ENCODE measurements at places on chromosomes 5 and 9.
A peak's percentile ranks its signal among the peaks of the same experiment; 100 is the strongest.

- no peak for DNase-seq
Measured at GRCh38 chr5:39341896-39342295, 22.4 kb downstream of the C9 start.

- no peak for DNase-seq
Measured at GRCh38 chr5:91401175-91401574, 18.1 kb upstream of the ARRDC3 start.

- DNase-seq: no peak
Measured at GRCh38 chr5:82295144-82295543, 17.0 kb upstream of the RPS23 start.

GRCh38 chr5:62284946-62285891 lies 20.8 kb upstream of the KIF2A start:
- no peak for DNase-seq

DNA sequence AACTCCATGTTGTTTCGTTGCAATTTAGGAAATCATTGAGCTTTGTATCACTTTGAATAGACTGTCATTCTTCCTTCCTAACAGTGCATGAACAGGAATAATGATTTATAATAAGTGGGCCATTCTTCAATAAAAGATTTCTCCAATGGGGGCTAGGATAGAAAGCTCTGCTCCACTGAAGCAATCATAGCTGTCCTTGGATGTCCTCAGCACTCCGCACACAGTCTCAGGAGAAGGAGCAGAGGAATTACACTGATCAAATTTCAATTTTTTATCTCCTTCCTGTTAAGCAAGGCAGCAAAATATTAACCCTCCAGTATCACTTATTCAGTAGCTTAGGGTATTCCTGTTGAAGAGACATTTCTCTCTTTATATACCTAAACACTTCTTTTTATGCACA lies 532.7 kb upstream of the ST8SIA4 start:
- DNase-seq: no peak

GRCh38 chr9:134026581-134026980 lies 1.3 kb downstream of the BRD3OS start:
- no peak for DNase-seq

DNA sequence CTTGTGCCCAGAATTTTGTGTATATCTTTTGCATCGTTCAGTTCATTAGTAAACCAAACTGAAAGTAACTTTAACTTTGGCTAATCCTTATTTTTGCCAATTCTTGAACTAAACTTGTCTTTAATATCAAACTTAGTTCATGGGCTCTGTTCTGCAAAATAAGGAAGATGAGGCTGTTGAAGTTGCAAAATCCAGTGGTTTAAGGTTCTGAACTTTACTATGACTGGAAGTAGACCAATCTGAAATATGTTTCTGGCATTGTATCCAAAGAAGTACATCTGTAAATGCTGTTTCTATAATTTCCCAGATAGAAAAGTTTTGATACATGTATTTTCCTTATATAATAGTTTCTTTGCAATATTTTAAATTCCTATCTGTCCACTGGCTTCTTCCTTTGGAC lies 238.1 kb downstream of the CETN3 start:
- no peak for DNase-seq

- DNase-seq: no peak
Measured at GRCh38 chr9:88065619-88066018, 72.7 kb downstream of the SPATA31C2 start.

DNA sequence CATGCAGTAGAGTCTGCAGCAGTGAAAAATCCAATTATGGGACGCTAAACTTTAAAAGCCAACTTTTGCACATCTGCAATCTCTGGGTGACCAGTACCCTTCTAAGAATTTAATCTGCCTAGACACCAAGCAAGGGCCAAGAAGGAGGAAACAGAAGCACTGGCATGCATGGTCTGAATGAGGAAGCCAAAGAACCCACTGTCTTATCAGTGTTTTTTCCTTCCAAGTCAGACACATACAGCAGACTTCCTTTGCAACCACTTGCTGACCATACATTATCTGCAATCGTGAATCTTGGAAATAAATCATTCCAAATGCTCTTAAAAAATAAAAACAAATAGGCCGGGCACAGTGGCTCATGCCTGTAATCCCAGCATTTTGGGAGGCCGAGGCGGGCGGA lies 65.9 kb downstream of the DEPDC1B start:
- no peak for DNase-seq

DNA sequence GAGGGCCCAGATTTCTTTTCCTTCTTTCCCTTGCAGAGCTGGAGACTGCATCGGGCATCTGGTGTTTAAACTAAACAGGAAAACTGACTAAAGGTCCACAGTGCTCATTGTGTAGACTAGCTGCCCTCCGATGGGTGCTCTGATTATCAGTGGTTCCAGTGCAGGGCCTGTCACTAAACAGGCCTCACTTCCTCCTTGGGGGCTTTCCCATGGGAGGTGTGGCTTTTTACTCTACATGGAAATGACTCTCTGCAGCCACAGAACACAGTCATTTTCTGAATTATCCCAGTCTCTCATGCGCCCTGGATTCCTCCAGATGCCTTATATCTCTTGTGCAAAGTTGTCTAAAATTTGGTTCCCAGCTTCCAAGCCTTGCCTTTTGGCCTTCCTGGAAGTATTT lies 199.2 kb downstream of the TRIO start:
- DNase-seq: no peak

DNA sequence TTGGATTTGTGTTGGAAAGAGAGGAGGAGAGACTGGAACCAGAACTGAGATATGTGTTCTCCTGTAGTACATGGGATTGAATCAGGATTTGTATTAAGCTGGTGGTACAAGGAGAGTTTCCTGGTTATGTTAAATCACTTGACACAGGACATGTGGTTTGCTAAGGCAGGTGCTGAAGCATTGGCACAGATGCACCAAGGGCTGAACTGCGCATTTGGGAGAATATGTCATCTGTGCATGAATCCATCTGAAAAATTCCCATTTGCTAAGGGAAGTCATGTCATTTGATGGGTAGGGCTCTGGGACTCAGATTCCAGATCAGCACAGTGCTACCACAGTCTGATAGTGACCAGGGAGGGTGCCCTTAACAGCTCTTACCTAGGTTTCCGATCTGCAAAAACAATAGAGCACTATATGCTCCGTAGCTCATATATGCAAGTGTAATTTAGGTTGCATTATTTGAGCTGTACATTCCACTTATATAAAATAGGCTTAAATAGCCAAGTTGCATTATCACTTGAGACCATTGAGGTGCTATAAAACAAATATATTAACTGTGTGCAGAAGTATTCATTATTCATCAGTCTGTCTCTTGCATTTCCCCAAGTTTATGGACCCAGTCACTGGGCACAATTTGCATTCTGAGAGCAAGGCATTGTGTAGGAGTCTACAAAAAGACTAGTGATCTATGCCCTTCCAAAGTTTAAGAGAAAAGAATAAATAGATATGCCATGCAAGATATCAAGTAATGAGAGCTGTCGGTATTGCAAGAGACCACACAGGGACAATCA lies 55.2 kb downstream of the ADAMTS16 start:
- DNase-seq: no peak

DNA sequence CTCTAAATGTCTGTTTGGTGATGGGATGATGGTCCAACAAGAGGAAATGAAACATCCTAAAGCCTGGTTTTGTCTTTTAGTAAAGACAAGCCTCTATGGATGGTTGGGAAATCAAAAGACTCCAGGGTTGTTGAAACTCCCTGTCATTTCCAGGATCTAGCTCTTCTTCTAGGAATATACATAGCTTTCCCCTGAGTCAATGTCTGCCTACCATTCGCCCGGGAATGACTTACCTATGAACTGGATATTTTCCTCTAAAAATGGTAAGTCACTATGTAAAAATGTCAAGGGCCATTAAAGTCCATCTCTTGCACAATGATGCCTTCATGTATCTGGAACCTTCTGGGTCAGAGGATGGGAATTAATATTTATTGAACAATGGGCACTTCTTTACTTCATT lies 11.1 kb upstream of the KIF12 start:
- DNase-seq: no peak

DNA sequence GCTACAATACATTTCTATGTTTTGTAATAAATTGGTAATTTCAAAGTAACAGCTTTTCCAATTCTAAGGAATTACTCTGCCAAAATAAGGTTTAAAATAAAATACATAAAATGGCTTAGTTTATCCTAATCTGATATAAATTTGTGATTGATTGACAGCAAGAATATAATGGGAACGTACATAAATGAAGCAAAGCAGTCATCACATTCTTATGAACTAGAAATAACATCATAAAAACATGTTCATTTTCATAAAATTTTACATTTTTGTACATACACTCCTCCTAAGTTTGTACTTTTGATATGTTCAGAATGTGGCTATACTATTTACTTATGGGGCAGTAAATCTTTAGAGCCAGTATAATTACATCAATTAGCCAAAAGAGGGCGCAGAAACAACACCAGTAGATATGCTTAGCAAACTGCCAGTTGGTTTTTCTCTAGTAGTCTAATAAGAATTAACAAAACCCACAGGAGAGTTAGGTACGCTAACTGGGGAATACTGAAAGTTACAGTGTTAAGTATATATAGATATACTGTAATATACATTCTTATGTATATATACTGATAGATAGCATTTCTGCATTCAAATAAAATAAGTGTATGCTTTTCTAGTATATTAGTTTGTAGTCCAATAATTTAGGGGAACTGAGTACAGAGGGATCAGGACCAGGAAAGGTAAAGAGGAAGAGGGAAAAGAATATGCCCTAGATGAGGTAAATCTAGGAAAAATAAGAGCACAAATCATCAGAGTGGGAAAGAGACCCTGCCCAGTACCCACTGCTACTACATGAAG lies 76.8 kb downstream of the ZDHHC21 start:
- peak; percentile 50 for DNase-seq

- no peak for DNase-seq
Measured at GRCh38 chr9:112142420-112142819, 32.7 kb downstream of the SUSD1 start.

- DNase-seq: no peak
Measured at GRCh38 chr9:134652291-134653225, 11.0 kb downstream of the COL5A1 start.

- DNase-seq: no peak
Measured at GRCh38 chr9:84122572-84122971, 142.0 kb downstream of the RMI1 start.

- no peak for DNase-seq
Measured at GRCh38 chr9:116516456-116516855, 170.6 kb upstream of the TRIM32 start.

DNA sequence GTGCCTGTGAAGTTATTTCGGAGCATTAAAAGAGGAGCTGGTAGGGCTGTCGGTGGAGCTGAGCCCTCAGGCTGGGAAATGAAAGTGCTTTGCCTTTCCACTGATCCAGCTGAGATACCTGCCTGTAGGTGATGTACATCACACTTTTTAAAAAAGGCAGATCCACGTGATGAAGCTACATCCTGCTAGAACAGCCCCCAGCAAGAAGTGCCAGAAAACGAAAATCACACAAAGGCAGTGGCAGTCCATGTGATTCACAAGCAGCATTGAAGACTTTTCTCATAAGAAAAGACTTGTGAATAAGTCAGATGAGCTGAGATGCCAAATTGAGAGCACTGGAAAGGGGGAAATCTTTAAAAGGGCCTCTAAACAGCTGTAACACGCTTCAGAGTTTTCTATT lies 765.1 kb downstream of the PTPRD start:
- no peak for DNase-seq

GRCh38 chr9:71928806-71929205 lies 17.4 kb downstream of the C9orf85 start:
- no peak for DNase-seq

DNA sequence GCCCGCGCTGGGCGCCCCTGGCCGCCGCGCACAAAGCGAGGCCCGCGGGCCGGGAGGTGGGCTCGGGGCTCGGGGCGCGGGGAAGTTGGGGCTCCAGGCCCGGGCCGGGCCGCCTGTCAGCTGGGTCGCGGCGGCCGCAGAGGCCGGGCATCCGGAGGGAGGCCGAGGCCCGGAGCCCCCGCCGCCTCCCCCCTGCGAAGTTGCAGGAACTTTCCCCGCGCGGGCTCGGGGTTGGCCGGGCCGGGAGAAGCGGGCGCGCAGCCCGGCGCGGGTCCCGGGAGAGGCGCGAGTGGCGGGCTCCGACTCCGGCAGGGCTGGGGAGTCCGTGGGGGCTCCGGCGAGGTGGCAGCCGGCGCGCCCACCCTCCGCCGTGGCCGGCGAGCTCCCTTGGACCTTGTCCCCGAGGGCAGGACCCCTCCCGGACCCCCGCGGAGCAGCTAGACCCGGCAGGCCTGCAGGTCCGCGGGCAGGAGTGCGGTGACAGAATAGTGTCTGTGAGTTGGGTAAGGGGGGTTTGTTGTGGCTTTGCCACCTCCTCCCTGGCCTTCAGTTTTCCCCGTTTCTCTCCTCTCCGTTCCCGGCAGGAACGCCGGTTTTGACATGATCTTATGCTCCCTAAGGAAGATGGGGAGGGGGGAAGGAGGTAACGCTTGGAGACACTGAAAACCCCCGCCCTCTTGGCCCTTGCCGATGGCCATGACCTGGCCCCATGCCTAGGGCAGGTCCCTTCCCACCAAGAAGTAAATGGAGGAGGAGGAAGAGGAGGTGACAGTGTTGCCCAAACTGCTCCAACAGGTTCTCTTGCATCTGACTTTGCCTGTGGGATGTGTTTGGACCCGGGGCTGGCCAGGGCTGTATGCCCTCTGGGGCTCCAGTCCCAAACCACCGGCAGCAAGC lies 942 bp downstream of the PHF2 start:
- no peak for DNase-seq

- DNase-seq: no peak
Measured at GRCh38 chr9:29844251-29844650, 2271.0 kb upstream of the C9orf72 start.

- DNase-seq: no peak
Measured at GRCh38 chr9:35706951-35707350, 17.2 kb upstream of the TPM2 start.

- DNase-seq: no peak
Measured at GRCh38 chr5:54672871-54673270, 155.3 kb downstream of the SNX18 start.

DNA sequence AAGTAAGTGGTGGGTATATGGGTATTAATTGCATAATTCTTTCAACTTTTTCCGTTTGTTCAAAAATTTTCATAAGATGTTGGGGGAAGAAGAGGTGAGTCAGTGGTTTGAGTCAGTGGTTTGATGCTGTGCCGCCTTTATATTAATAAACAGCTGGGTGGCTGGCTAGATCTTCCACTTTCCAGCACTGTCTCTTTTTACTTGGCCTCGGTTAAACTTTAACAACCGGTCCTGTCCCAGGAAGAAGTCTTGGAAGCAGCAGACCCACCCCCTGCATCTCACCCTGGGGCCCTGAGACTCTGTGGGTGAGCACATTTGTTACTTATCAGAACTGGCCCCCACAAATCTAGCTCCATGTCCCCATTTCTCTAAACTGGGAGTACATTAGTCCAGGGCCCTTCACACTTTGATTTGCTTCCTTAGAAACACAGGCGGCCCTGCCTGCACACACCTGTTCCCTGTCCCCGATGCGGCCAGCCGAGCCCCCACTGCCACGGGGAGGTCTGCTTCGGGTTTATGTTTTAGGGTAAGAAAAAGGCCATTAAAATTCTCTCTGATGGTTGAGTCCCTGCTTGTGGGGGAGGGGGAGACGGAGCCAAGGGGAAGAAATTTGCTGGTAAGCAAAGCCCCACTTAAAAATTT lies 90.7 kb downstream of the PTCH1 start:
- peak; percentile 44 for DNase-seq

DNA sequence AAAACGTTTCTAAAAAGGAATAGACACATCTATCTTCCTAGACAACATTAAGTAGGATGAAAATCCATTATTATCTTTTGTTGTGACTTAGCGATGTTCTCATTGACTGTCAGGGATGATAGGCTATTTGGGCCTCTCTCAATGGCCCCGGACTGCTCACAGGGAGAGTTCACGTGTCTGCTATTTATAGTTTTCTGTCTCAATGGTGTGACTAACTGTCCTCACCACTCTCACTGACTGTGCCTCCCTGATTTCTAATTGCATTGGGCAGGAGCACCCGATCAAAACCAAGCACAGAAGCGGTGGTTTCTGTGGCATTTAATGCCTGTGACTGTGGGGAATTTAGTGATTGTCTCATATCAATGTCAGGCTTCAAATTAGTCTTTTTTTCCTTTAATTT lies 286.7 kb upstream of the KLF9 start:
- DNase-seq: no peak

All from NCI-H524 (cell line).